ENCODE measurements at places on chromosomes 6 and 20.

DNA sequence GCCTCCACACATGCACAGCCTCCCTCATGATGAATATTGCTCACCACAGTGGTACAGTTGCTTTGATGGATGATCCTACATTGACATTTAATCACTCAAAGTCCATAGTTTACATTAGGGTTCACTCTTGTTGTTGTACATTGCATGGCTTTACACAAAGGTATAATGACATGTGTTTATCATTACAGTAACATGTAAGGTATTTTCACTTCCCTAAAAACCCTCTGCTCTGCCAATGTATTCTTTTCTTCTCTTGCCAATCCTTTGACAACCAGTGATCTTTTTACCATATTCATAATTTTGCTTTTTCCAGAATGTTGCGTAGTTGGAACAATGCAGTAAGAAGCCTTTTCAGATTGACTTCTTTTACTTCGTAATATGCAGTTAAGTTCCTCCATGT, 166.6 kb upstream of the KHDRBS2 start:
- DNase-seq: no peak

DNA sequence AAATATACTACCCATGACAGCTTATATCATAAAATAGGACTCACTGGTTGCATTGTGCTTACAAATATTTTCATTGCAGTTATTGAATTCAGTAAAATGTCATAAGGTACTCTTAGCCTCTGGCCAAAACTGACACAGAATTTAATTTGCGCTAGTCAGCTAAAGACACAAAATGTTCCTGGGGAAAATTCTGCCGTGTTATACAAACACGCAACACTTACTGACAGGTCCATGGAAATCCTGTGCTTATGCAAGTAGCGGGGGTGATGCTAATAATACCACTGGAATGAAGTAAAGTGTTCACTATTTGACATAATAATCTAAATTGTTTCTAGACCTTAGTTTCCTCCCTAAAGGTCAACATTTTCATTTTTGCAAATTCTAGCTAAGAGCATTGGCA, 354.4 kb upstream of the RSPO3 start:
- DNase-seq: no peak

DNA sequence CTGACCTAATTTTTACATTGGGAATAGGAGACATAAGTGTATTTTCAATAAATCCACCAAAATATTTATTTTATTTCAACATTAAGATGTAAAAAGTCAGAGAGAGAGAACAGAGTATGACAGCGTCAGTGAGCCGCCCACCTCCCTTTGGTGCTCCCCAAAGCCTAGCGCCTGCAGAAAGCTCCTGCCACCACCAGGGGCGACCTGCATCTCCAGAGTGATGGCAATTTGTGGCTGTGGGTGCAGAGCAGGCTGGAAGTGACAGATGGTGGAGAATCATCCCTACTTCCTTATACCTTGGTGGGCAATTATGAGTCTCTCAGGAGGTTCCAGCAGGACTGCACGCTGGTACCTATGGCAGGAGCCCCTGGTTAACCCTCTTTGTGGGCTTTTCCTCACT, 87.3 kb downstream of the PTPRT start:
- DNase-seq: no peak

DNA sequence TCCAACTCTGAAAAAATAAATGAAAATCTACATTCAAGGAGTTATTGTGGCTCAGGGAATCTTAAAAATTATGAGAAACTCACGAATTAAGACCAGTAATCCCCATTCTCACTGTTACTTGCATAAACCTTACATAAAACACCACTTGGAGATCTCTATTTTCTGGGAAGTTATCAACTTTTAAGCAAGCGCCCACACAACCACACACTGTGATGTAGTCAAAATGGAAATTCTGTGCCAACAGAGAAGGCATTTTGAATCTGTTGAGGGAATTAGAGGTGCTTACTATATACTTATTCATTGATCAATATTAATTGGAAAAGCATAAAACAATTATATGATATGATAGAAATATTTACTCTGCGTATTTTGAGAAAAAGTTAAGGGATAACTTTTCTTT, 58.7 kb downstream of the HAO1 start:
- DNase-seq: no peak
